Psoas muscle (tissue), 8 donors: ENCODE measurements at places on chromosomes 1 and 21.

DNA sequence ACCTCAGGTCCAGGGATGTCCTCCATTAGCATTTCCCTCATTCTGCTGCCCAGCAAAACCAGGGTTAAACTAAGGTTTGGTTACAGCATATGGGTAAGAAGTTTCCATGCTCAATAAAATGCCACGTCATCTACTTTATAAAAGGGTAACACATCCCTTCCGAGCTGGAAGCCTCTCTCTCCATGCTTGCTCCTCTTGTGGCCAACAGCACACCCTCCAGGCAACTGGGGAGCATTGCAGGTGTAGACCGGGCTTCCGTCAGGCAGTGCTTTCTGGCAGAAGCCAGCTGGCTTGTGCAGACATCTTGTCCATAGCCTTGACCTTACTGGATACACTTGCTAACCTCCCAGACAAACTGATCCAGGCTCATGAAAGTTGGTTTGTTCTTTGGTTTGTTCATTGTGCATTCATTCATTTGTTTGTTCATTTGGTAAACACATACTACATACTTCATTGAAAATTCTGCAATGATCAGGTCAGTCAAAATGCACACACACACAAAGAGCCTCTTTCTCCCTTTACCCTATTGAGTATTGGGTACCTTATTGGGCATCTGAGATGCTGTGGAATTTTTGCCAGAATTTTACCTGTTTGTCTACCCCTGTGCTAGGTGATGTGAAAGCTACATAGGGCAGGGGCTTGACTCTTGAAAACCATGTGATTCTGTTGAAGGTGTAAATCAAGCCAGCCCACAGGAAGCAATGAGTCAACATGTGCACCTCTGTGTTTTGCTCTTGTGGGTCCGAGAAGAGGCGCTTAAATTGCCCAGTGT lies 422.8 kb downstream of the CAMTA1 start:
- no peak for DNase-seq

GRCh38 chr21:34857874-34858273 lies 189.1 kb downstream of the CLIC6 start:
- no peak for DNase-seq

DNA sequence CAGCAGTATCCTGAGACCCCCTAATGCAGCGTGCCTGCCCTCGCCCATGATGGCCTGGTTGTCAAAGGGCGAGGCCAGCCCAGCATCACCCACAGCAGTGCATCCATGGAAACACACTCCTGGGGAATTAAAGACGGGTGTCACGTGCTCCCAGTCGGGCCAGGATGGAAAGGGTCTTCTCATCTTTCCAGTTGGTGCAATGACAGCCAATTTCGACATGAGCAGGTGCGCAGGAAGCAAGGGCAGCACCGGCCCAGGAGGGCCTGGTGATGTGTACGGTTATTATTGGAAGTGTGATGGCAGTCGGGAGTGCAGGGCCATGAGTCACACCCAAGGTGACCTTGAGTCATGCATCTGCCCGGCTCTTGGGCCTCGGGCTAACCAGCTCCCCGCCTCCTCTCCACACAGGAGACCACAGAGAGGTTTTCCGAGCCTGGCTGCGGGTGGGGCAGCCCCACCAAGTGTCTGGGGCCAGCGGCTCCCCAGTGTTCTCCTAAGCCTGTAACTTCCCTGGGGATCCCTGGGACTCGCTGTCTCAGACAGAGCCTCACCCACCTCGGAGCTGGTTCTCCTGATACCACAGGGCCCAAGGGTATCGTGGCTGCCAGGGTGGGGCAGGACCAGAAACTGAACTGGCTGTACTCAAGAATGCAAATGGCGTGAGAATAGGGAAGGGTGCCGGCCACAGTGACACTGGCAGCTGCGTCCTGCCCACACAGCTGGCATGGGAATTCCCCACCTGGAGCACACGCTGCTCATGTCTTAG lies 119.8 kb downstream of the SIK1 start:
- DNase-seq = peak; percentile 66

DNA sequence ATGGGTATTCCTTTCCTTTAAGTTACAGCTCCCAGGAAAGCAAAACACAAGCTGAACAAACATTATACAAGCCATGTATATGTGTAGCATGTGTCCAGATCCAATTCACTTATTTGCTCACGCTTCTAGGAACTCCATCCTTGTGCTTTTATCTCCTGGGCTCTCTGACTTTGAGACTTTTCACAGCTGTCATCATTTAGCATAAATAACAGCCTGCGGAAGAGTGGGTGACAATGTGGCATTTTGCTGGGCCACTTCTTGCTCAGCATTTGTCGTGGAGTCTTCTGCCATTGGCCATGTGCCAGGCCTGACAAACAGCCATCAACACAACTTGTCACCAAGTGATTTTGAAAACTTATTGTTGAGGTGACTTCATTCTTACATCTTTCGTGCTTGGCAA lies 164.3 kb downstream of the KIF26B start:
- no peak for DNase-seq

GRCh38 chr1:115325874-115326273 lies 12.2 kb downstream of the NGF start:
- no peak for DNase-seq

- no peak for DNase-seq
Measured at GRCh38 chr1:225852413-225853124, 29.6 kb downstream of the TMEM63A start.

DNA sequence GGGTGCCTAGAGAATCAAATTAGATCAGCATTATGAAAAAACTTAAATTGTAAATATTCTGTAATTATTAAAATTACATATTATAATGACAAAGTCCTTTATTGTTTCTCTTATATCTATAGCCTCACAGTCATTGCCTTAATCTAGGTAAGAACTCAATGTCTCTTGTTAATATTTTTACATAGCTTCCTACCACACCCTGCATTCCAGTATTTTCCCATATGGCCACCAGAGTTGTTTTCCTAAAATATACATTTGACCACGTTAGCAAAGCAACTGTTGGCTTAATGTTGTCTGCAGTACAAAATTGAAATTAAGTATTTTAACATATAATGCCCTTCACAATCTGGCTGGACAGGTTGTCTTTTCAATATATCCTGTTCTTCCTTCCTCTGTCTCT lies 230.3 kb downstream of the DNAH14 start:
- no peak for DNase-seq

- DNase-seq = no peak
Measured at GRCh38 chr1:100122177-100122576, 10.6 kb downstream of the SASS6 start.
